CD4-positive, alpha-beta memory T cell (primary cell): ENCODE measurements at places on chromosomes 6 and 20. TPM values are rescaled to one million over a fixed set of nuclear protein-coding genes. Genes with fewer than 3 reads are reported as not detected.

GRCh38 chr20:36988494-36988966 lies 37.0 kb upstream of the SAMHD1 start:
- DNase-seq: peak; percentile 62

- no peak for DNase-seq
These were observed 7.4 kb downstream of the TCF21 start for GRCh38 chr6:133896344-133896721.

GRCh38 chr6:151166180-151166579 lies 73.6 kb upstream of the AKAP12 start:
- no peak for DNase-seq

- DNase-seq: no peak
These were observed 112.1 kb downstream of the TOX2 start for GRCh38 chr20:44026647-44027342.

DNA sequence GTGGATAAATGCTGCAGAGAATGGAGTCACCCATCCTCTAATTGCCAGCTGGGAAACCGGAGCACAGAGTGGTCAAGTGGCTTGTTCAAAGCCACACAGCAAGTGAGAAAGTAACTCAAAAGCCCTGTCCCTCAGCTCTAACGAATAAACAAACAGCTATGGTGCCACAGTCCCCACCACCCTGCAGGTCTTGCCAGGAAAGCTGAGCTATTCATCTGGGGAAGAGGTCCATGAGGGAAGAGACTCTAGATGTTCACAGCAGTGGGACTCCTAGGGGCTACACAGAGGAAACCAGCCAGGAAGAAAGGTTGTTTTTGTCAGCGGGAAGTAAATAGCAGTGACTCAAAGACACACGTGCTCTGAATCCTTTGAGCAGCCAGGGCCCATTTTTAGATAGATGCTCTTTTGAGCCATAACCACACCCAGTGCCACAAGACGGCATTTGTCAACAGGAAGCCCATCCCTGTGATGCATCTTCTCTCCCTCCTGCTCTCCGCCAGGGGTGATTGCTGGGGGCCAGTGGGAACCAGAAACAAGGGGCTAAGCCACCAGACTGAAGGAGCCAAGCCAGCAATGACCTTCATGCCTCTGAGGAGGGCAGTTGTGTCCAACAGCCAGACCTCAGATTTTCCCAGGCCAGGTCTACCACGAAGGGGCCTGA lies 32.4 kb upstream of the TCP11 start:
- peak; percentile 3 for DNase-seq

DNA sequence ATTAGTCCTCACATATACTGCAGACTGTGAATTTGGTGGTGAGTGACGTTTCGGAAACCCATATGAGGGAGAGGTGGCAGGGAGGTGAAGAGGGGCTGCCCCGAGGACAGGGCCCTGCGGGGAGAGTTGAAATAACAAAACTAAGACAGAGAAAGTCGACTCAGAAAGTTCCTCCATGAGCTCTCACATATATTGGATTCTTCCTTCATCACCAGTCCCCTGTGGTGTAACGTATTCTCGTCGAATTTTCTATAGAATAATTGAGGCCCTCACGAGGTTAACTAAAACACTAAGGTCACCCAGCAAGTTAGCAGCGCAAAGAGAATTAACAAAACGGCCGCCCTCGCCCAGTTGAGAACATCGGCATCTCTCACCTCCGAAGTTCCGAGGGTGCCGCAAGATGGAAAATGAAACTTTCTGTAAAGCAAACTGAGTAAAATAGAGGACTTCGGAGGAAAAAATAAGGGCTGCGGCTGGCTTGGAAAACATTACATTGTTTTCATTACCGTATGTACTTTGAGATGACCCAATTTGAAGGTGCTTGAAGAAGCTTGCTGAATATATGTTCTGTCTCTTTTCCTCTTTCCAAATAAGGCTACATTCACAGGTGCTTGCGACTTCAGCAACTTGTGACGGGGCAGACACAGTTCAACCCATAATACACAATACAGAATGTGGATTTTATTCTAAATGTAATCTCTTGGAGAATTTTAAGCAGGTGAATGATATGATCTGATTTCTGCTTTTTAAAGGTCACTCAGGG lies 490.9 kb upstream of the JARID2 start:
- peak; percentile 64 for DNase-seq

DNA sequence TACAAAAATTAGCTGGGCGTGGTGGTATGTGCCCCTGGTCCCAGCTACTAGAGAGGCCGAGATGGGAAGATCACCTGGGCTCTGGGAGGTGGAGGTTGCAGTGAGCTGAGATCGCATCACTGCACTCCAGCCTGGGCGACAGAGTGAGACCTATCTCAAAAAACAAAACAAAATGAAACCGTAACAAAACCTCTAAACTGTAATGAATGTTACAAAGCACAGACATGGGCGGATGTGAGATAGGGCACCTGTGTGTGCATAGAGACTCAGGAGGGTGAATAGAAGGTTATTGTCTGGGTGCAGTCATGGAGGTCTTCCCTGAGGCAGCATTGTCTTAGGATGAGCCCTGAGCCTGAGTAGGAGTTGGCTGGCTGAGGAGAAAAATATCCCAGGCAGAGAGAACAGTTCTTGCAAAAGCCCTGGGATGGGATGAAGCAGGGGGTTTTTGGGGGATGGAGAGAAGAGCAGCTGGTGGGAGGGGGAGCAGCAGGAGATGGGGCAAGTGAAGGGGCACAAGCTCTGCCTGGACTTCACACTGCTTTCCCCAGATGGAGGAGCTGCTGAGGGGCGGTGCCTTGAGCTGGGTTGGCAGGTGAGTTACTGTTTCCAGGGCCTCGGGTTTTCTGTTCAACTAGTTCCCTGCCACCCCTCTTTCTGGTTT lies 5.2 kb downstream of the BCAS4 start:
- no peak for DNase-seq

- DNase-seq: peak; percentile 6
These were observed 336.6 kb downstream of the QKI start for GRCh38 chr6:163751032-163751525.

DNA sequence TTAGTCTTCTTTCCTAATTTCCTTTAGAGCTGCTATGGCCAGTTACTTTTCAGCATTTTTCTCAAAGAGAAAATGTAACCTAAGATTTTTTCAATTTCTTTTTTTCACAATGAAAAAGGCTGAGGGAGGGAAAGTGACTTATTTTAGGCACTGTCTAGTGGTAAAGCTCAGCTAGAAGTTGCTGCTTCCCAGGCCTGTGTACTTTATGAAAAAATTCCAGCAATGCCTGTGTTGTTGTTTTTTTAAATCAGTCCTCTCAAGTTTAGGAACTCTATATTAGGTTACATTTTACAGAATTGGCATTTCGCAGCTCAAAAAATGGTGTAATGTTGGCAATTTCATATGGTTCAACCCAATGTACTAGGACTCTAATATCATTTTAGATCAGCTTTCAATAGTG lies 269.6 kb downstream of the ARID1B start:
- DNase-seq: no peak

DNA sequence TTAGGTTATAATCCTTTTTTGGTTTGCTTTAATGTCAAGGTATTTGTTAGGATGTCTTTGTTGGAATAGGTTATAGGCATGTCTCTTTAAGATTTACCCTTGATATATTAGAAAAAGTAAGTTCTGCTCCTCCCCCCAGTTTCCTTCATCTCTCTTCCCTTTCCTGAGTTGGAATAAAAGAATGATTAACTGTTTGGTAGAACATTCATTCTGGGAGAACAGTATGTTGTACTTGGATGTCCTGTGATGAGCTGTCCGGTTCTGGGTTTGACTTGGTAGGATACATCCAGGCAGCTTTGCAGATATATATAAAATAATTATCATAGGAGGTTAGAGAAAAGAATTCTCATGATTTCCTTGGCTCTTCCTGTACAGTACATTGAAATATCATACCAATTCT lies 199.6 kb upstream of the RREB1 start:
- DNase-seq: no peak

- no peak for DNase-seq
These were observed 2.8 kb downstream of the CITED2 start for GRCh38 chr6:139371421-139372203.

GRCh38 chr20:21235484-21236445 lies 67.4 kb upstream of the XRN2 start:
- peak; percentile 62 for DNase-seq

DNA sequence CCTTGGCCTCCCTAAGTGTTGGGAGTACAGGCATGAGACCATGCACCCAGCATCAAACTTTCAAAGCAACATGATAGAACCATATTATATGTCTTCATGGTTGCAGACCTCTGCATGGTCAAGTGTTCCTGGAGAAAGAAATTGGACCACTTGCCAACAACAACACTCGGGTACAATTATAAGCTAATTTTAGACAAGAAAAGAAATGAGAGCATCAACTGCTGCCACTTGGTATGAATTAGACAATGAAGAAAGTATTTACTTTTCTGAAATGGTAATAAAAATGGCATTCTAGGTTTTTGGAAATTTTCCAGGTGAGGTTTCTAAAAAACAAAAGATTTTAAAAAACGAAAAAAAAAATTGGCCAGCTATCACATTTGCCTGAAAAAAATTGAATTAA lies 7.7 kb upstream of the PM20D2 start:
- DNase-seq: no peak

GRCh38 chr6:78101387-78101786 lies 448.5 kb downstream of the MEI4 start:
- no peak for DNase-seq

DNA sequence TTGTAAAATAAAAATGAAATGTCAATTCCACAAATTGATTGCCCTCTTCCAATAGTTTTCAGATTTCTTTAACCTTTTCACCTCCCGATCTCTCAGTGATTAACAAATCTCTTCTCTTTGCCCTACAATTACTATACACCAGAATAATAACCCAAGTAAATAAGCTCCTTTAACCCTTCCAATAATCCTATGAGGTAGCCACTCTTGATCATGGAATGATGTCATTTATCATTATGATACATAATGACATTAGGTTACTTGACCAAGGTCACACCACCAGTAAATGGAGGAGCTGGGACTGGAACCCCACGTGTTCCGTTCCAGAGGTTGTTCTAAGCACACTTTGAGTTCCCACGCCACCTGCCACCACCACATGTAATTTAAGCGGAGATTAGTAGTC lies 54.8 kb downstream of the ADAT2 start:
- no peak for DNase-seq

GRCh38 chr6:70479236-70479635 lies 65.9 kb downstream of the FAM135A start:
- DNase-seq: no peak

- DNase-seq: no peak
These were observed 683.7 kb upstream of the ID4 start for GRCh38 chr6:19153270-19153980.

GRCh38 chr6:169702840-169703246 lies 917 bp downstream of the C6orf120 start:
- DNase-seq: no peak

DNA sequence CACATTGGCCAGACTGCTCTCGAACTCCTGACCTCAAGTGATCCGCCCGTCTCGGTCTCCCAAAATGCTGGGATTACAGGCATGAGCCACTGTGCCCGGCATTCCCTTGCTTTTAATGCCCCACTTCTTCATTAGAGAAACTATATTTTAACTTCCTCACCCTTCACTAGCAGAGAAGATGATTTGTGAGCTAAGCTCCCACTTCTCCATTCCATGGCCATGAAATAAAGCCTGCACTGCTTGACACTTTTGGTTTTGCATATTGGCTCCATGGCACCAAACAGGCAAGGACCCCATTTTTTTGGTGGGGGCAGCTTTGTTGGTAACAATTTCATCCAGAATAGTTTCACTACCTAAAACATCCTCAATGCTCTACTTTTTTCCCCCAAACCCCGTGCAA lies 145.3 kb downstream of the TFAP2B start:
- DNase-seq: no peak

GRCh38 chr6:112764377-112764776 lies 417.2 kb downstream of the RFPL4B start:
- no peak for DNase-seq

GRCh38 chr6:157768863-157769551 lies 54.0 kb upstream of the SNX9 start:
- DNase-seq: no peak

- DNase-seq: no peak
These were observed 22.5 kb upstream of the NHSL1 start for GRCh38 chr6:138521790-138522189.

- no peak for DNase-seq
These were observed 36.7 kb downstream of the KIF6 start for GRCh38 chr6:39688494-39688893.

DNA sequence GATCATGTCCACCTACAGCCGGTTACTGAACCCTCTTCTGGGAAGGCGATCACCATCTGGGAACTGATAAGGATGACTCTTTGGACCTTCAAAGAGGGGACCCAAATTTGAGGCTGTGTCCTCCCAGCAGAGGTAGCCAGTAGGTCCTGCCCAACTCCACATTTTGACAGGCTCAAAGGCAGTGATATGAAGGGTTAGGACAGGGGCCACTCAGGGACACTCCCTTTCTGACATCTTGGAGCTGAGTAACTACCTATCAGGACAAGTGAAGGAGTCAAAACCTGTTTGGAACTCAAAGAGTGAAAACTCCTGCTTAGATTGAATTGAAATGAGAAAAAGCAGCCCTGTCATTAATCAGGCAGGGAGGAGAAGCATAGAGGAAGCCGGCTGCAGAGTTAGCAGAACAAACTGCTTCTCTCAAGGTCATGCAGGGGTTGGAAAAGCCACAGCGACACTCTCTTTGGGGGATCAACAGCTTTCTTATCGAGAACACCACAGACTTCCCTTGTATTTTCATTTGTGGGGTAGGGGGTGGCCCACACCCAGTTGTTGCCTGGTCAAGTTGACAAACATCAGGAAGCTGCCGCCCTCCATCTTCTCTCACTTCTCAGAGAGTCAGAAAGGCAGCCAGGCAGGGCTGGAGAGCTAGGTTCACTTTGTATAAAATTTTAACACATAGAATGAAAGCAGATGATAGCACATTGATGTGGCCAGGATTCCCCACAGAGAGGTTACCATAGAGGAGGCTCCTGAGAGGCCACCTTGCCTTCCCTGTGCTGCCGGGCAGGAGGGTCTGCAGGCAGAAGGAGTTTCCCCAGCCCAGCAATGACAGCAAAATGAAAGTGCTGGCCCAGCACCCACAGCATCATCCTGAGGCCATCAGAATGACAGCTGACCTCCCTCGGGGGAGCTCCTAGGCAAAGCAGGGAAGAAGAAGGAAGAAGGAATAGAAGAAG lies 47.6 kb downstream of the AGPAT4 start:
- DNase-seq: peak; percentile 51

DNA sequence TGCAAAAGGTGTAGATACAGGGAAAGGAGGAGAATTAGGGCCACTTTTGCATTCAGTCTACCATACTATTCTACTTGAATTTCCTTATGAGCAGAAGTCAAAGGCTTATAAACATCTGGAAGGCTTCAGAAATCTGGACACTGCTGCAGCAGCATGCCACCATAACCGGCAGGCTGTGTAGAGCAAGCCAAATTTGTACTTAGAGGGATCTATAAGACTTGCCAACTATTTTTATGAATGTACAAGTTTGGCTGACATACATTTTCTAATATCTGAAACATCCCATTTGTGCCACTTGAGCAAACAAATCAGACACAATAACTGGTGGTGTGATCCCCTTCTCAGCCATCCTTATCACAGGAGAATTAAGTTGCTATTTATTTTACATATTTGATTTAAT lies 14.0 kb upstream of the PLCB1 start:
- no peak for DNase-seq

JAG1 gene
- 0.29 TPM for total RNA-seq

BTN2A1 gene
- 57.0 TPM for total RNA-seq

SYTL3 gene
- 24.3 TPM for total RNA-seq

TP53TG5 gene
- 0.36 TPM for total RNA-seq

ATF6B gene
- 151 TPM for total RNA-seq

GJA10 gene
- not detected for total RNA-seq

POM121L2 gene
- total RNA-seq: not detected

APOM gene
- total RNA-seq: 1.3 TPM

EYA2 gene
- not detected for total RNA-seq

TSPO2 gene
- not detected for total RNA-seq

ZC2HC1B gene
- total RNA-seq: not detected

TMC2 gene
- total RNA-seq: not detected

ASXL1 gene
- total RNA-seq: 126 TPM

FLRT3 gene
- not detected for total RNA-seq
